Esophagus squamous epithelium (tissue), 5 donors: ENCODE measurements at places on chromosomes 12 and 14.

DNA sequence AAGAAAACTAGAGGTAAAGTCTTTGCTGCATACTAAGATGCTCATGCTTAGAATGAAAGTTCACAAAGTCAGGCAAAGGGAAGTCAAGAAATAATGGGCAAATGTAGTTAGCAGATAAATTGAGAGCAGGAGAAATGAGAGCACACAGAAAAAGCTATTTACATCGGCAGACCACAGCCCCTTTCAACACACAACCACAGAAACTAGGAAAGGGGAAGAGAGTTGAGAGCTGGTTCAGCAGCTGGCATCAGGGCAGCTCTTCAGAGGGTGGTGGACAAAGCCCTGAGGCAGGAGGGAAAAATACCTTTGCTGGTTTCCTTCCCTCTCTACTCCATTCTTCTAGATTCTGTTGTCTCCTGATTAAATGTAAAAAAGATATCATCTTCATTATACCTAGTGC is 95.4 kb upstream of the ANO4 start:
- no peak for DNase-seq

DNA sequence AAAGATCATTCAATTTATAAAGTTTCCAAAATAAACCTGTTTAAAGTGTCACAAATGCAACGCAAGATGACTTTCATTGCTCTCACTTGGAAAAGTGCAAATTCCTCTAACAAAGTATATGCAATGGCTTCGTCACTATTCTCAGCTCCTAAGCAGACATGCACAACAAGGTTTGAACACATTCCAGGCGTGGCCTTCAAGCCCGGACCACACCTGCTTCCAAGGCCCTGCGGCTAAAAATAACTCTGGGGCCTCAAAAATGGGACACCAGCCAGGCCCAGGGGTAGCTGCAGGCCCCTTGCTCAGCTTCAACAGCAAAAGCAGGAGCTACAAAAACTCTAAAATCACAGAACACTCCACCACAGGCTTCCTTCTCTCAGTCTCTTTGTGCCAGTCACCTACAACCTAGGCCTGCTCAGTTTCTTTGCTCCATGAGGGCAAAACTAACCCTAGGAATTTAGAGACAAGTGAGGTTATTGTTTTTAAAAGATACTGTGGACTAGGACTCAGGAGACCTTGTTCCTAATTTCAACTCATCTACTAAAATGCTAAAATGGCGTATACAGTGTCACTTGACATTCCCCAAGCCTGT is 29.3 kb downstream of the DUSP16 start:
- DNase-seq, result no peak

- no peak for DNase-seq
These were observed 25.4 kb upstream of the PLEKHG6 start for GRCh38 chr12:6285063-6285477.

DNA sequence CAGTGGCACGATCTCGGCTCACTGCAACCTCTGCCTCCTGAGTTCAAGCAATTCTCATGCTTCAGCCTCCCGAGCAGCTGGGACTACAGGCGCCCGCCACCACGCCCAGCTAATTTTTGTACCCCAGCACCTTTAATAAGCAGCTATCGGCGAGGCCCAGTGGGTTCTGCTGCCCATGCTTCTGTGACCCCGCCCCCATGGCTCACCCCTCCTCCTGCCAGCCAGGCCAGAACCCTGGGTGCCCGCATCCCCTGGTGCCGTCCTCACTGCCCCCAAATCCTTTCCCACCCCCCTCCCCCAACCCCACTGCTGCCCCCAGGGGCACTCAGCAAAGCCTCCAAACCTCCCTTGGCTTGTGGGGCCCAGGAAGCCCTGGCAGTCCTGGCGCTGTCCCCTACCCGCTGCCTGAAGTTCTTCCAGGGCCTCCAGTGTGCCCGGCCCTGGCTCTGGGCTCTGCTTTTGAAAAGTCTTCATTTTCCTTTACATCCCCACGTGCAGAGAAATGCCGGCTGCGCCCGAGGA is 14.5 kb downstream of the BAG5 start:
- no peak for DNase-seq

GRCh38 chr12:12023456-12023855 is 47.3 kb upstream of the BCL2L14 start:
- no peak for DNase-seq

GRCh38 chr12:107090711-107091110 is 2.6 kb downstream of the CRY1 start:
- no peak for DNase-seq

DNA sequence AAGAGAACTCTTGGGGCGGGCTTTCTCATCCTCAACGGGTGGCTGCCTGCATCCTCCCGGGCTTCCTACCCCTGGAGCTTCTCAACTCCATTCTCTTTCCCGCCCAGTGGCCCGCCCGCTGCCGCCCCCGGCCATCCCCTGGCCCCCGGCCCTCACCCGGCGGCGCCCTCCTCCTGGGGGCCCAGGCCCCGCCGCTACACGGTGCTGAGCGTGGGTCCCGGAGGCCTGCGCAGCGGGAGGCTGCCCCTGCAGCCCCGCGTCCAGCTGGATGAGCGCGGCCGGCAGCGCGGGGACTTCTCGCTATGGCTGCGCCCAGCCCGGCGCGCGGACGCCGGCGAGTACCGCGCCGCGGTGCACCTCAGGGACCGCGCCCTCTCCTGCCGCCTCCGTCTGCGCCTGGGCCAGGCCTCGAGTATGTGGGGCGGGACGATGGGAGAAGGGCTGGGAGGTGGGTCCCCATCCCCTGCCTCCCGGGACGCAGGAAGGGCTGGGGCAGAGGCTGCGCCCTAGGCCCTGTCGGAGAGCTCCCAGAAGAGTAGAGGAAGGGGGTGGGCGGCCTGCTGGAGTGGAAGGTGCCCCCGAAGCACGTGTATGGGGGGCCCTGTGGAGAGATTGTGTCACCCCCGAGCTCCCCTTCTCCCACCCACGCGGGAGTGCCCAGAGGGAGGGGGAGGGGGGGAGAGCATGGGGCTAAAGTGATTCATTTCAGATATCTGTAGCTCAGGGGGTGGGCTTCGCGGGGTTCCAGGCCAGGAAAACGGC is 1.5 kb downstream of the LAG3 start:
- DNase-seq, result no peak

DNA sequence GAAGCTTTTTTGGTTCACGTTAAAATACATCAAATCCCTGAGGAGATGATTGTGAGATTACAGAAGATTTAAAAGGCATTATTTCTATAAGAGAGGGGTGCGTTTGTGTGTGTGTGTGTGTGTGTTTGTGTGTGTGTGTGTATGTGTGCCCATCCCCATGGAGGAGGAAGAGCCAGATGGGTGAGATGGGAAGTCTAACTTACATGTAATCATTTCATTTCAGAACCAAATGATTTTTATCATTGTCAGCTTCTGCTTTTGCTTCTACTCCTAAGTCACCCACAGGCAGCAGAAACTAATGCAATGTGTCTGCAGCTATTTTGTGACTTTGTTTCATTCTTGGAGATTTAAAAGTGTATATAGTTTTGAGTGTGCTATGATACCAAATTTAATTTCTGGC is 68.7 kb downstream of the SLC4A8 start:
- DNase-seq, result no peak

DNA sequence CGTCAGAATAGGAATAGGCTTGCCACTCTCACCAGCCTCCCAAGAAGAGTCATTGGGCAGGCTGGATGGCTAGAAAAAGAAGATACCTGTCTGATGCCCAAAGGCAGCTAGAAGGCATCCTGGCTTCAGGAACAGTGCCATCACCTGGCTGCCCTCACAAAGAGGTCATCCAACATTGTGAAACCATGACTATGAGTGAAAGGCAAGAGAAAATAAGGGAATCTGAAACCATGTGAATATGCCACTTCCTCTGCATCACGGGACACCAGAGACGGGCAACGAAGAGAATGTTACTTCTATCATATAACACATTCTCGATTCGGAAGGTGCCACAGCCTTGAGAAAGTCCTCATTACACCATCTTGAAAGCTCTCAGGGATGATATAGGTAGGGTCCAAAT is 182.0 kb downstream of the DAD1 start:
- DNase-seq, result no peak

GRCh38 chr12:53748072-53748840 is 3.5 kb downstream of the CISTR start:
- no peak for DNase-seq

GRCh38 chr12:11894890-11895289 is 175.8 kb upstream of the BCL2L14 start:
- no peak for DNase-seq

- no peak for DNase-seq
These were observed 20.5 kb upstream of the DUSP6 start for GRCh38 chr12:89372584-89373370.

- no peak for DNase-seq
These were observed 10.6 kb downstream of the TRHDE start for GRCh38 chr12:72282721-72283120.

DNA sequence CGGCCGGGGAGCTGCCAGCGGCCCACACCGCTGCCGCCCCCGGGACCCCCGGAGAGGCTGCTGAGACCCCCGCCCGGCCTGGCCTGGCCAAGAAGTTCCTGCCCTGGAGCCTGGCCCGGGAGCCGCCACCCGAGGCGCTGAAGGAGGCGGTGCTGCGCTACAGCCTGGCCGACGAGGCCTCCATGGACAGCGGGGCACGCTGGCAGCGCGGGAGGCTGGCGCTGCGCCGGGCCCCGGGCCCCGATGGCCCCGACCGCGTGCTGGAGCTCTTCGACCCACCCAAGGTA is 12.8 kb downstream of the SH2B3 start:
- no peak for DNase-seq

- DNase-seq, result no peak
These were observed 54.7 kb downstream of the DYNC1H1 start for GRCh38 chr14:102019006-102019540.
